PC-9 (cell line): ENCODE measurements at places on chromosomes 3 and 15. TPM values are rescaled to one million over a fixed set of nuclear protein-coding genes. Genes with fewer than 3 reads are reported as not detected.

- DNase-seq = no peak
- H3K27me3 ChIP-seq = no peaks in the 10 kb centered on the region
- H3K4me3 ChIP-seq = no peak overlapping the region
- no peak overlapping the region for H3K27ac ChIP-seq
Measured at GRCh38 chr15:35047528-35047927, 37.6 kb downstream of the NANOGP8 start.

Gene MUC13
- not detected in 2 replicates for total RNA-seq

Gene SPINK8
- not detected in 2 replicates for total RNA-seq

- DNase-seq = no peak
- no peaks in the 10 kb centered on the region for H3K36me3 ChIP-seq
- H3K4me3 ChIP-seq = no peak overlapping the region
- H3K27me3 ChIP-seq = no peaks in the 10 kb centered on the region
Measured at GRCh38 chr3:147554332-147554731, 145.2 kb downstream of the ZIC1 start.

Gene PLA2G4D
- 0.90 and 1.4 TPM in 2 replicates for total RNA-seq

GRCh38 chr15:89441295-89441812, 55.0 kb downstream of the RHCG start:
- no peak overlapping the region for H3K27ac ChIP-seq
- no peaks in the 10 kb centered on the region for H3K36me3 ChIP-seq
- DNase-seq = peak; percentile 16

- no peaks in the 10 kb centered on the region for H3K4me1 ChIP-seq
- no peaks in the 10 kb centered on the region for H3K27me3 ChIP-seq
- H3K27ac ChIP-seq = no peak overlapping the region
- no peak overlapping the region for H3K4me3 ChIP-seq
- no peaks in the 10 kb centered on the region for H3K36me3 ChIP-seq
- DNase-seq = peak; percentile 24
Measured at GRCh38 chr3:159208050-159208449, 406.2 kb downstream of the MFSD1 start.

DNA sequence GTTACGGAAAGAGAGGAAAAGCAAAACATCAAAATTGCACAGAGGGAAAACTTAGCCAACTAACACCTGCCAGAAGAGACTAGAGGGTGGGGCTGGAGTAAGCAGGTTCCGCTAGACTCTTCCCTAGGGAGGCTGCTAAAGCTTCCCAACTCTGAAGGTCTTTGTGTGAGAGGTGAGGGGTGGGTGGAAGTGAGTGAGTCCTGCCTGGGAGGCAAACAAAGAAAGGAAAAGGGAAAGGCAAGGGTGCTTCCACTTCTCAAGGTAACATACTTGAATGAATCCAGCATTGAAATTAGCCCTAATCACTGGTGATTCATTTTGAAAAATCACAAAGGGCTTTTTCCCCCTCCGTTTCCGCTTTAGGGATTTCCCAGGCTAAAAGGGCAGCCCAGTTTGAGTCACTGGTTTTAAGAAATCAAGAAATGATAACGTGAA, 220.5 kb upstream of the ADAMTS9 start:
- H3K4me1 ChIP-seq = peaks cover 13% of the 10 kb centered on the region
- H3K4me3 ChIP-seq = no peak overlapping the region
- peak overlapping the region; percentile 73 for H3K27ac ChIP-seq
- DNase-seq = peak; percentile 57
- no peaks in the 10 kb centered on the region for H3K27me3 ChIP-seq

DNA sequence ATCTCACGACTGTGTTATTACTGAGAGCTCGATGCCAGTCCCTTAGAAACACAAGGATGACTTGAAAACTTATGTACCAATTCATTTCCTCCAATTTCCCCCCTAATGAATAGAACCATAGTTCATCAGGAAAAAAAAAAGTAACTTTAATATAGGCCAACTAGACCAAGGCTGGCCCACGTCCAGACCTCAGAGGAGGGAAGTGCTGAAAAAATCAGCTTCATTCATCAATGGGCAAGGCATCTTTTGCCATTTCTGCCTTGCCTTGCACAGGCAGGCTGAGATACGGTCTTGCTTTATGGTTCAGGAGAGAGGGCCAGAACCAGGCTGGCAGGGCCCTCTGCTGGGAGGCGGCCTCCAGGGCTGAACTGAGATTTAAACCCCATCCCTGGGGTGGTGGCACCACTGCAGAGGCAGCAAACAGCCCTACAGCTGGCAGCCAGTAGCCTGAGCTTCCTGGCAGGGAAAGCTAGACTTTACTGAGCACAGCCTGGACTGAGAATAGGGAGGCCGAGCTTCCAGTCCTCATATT, 104.1 kb upstream of the TNFAIP8L3 start:
- peaks cover 5% of the 10 kb centered on the region; the same call in 1 of the 2 replicates for H3K27me3 ChIP-seq
- no peak overlapping the region for H3K27ac ChIP-seq
- H3K36me3 ChIP-seq = no peaks in the 10 kb centered on the region
- no peak for DNase-seq

Gene NOX5
- total RNA-seq = 0.85 and 1.5 TPM in 2 replicates

- H3K27ac ChIP-seq = no peak overlapping the region
- no peaks in the 10 kb centered on the region for H3K27me3 ChIP-seq
- peaks cover 11% of the 10 kb centered on the region for H3K4me1 ChIP-seq
Measured at GRCh38 chr3:161296814-161297213, 74.5 kb downstream of the SPTSSB start.

DNA sequence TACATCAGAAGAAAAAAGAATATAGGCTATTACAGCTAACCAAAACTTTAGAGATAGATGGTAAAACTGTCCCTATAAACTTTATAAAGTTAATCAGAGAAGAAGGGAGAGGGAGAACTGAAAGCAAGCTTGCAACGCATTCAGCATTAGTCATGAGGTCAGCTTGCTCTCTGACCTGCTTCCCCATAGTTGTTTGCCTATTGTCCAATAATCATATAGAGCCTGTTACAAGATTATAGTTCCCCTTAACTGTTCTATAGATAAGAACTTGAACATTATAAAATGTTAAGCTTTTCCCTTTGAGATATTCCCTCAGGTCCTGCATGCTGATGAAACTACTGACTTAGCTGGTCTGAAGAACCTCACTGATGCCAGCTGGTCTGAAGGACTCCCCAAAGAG, 74.5 kb downstream of the CPNE4 start:
- DNase-seq = no peak
- H3K4me3 ChIP-seq = no peak overlapping the region
- no peaks in the 10 kb centered on the region for H3K36me3 ChIP-seq
- no peaks in the 10 kb centered on the region for H3K27me3 ChIP-seq
- H3K27ac ChIP-seq = peak overlapping the region; percentile 28; the same call in 1 of the 2 replicates
- H3K4me1 ChIP-seq = peaks cover 37% of the 10 kb centered on the region

Gene TRIP4
- 15.5 and 18.1 TPM in 2 replicates for total RNA-seq

GRCh38 chr3:149534671-149535332, 60.3 kb downstream of the TM4SF4 start:
- 0 out of 2 replicates have a peak, but pooled peaks cover 3% of the 10 kb centered on the region for H3K36me3 ChIP-seq
- H3K27ac ChIP-seq = 0 out of 2 replicates have a peak overlapping the region, but pooled peaks have one; percentile 2
- H3K4me1 ChIP-seq = no peaks in the 10 kb centered on the region
- no peaks in the 10 kb centered on the region for H3K27me3 ChIP-seq
- H3K4me3 ChIP-seq = no peak overlapping the region

Gene CYP19A1
- 0.94 TPM in 1 of 2 replicates, not detected in the other for total RNA-seq

Gene NME9
- 1.3 TPM in 1 of 2 replicates, not detected in the other for total RNA-seq

- H3K36me3 ChIP-seq = 0 out of 2 replicates have a peak, but pooled peaks cover 8% of the 10 kb centered on the region
- H3K4me3 ChIP-seq = no peak overlapping the region
- no peak overlapping the region for H3K27ac ChIP-seq
- peaks cover 25% of the 10 kb centered on the region for H3K4me1 ChIP-seq
Measured at GRCh38 chr15:90190606-90191343, 10.4 kb upstream of the SEMA4B start.

GRCh38 chr15:98734466-98735199, 86.3 kb downstream of the IGF1R start:
- H3K27ac ChIP-seq = no peak overlapping the region
- H3K4me3 ChIP-seq = no peak overlapping the region
- no peaks in the 10 kb centered on the region for H3K36me3 ChIP-seq
- H3K27me3 ChIP-seq = no peaks in the 10 kb centered on the region

Gene NRROS
- 2.2 and 3.1 TPM in 2 replicates for total RNA-seq

GRCh38 chr3:125119752-125120378, 64.1 kb upstream of the HEG1 start:
- no peaks in the 10 kb centered on the region for H3K36me3 ChIP-seq
- H3K4me1 ChIP-seq = peaks cover 28% of the 10 kb centered on the region
- no peaks in the 10 kb centered on the region for H3K27me3 ChIP-seq
- no peak for DNase-seq
- H3K4me3 ChIP-seq = no peak overlapping the region
- no peak overlapping the region for H3K27ac ChIP-seq

DNA sequence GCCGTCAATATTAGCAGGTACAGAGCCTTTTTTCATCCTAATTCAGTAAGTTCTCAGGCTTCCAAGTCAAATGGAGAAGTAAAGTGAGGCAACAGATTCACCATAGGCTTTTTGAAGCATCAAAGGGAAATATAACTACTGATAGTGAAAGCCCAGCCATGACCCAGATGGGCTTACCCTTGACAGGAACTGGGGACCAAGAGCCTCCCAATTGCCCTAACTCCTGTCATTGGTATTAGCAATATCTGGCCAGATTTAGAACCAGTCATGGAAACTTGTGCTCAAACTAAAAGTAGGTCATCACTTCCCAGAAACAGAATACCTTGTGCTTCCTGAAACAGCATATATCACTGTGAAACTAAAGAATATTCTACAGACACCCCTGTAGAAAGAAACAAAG, 33.0 kb downstream of the NME9 start:
- no peaks in the 10 kb centered on the region for H3K27me3 ChIP-seq
- DNase-seq = no peak
- H3K4me3 ChIP-seq = no peak overlapping the region
- H3K4me1 ChIP-seq = no peaks in the 10 kb centered on the region

Gene IQGAP1
- 113 and 164 TPM in 2 replicates for total RNA-seq

Gene ABCF3
- 98.8 and 137 TPM in 2 replicates for total RNA-seq

Gene SLC28A1
- 0.70 and 1.2 TPM in 2 replicates for total RNA-seq

GRCh38 chr3:17292556-17292955, 407.8 kb downstream of the PLCL2 start:
- no peaks in the 10 kb centered on the region for H3K27me3 ChIP-seq
- no peak for DNase-seq
- no peaks in the 10 kb centered on the region for H3K36me3 ChIP-seq
- no peak overlapping the region for H3K4me3 ChIP-seq
- H3K4me1 ChIP-seq = no peaks in the 10 kb centered on the region

DNA sequence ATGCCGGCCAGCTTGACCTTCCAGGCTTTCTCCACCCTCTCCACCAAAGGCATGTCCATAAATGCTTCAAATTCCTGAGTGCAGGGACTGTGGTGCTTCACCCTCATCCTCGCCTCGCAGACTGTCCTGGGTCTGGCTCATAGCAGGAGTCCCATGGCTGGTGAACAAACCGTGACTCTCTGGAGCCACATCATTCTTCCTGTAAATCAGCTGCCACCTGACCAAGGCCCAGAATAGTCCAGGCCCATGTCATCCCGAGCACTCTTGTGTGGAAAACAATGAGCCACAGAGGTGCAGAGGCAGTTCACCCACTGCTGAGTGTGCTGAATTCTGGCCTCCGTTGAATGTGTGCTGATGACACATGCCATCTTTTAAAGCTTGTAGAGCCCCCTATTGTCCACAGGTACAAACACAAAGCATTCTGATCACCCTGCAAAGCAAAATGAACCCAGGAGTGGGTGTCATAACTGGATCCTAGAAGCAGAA, 68.6 kb downstream of the ABHD5 start:
- H3K27me3 ChIP-seq = no peaks in the 10 kb centered on the region
- H3K4me3 ChIP-seq = no peak overlapping the region
- H3K4me1 ChIP-seq = peaks cover 36% of the 10 kb centered on the region
- no peak overlapping the region for H3K27ac ChIP-seq

Gene STRIT1
- total RNA-seq = not detected in 2 replicates

- no peaks in the 10 kb centered on the region for H3K4me1 ChIP-seq
- no peak overlapping the region for H3K4me3 ChIP-seq
- no peak overlapping the region for H3K27ac ChIP-seq
- DNase-seq = no peak
- no peaks in the 10 kb centered on the region for H3K27me3 ChIP-seq
Measured at GRCh38 chr3:72080095-72080494, 295.1 kb upstream of the PROK2 start.

Gene SLC9C1
- total RNA-seq = not detected in 2 replicates

DNA sequence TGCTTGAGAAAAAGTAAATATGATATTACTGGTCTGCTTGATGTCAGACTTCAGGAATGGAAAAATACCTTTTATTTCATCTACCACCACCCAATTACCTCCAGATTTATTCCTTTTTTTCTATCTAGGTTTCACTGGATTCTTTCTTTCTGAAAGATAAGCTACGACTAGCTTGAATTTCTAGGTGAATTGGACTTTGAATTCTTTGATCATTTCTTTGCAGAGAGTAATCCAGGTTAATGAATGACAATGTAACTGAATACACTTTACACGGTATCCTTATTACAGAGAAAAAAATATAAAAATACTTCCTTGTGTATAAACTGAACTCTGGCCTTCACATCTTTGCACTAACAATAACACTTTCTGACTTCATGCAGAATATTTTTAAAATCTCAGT, 59.5 kb upstream of the TRPC1 start:
- 0 out of 2 replicates have a peak, but pooled peaks cover 6% of the 10 kb centered on the region for H3K36me3 ChIP-seq
- no peak for DNase-seq
- no peak overlapping the region for H3K27ac ChIP-seq
- H3K4me1 ChIP-seq = no peaks in the 10 kb centered on the region
- no peak overlapping the region for H3K4me3 ChIP-seq

DNA sequence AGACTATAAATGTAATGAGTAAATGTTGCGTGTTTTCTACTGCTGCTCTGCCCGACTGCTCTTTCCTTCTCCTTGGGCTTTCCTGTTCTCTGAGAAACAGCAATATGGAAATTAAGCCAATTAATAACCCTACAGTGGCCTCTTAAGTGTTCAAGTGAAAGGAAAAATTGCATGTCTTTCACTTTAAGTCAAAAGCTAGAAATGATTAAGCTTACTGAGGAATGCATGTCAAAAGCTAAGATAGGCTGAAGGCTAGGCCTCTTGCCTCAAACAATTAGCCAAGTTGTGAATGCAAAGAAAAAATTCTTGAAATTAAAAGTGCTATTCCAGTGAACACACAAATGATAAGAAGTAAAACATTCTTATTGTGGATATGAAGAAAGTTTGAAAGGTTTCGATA, 55.0 kb downstream of the ATP2C1 start:
- H3K27ac ChIP-seq = no peak overlapping the region
- H3K36me3 ChIP-seq = peaks cover 14% of the 10 kb centered on the region; the same call in 1 of the 2 replicates
- H3K4me3 ChIP-seq = no peak overlapping the region
- no peaks in the 10 kb centered on the region for H3K27me3 ChIP-seq
- no peaks in the 10 kb centered on the region for H3K4me1 ChIP-seq

GRCh38 chr3:19799887-19800286, 134.1 kb downstream of the EFHB start:
- no peaks in the 10 kb centered on the region for H3K36me3 ChIP-seq
- H3K4me1 ChIP-seq = no peaks in the 10 kb centered on the region
- H3K27ac ChIP-seq = no peak overlapping the region
- no peak for DNase-seq
- no peak overlapping the region for H3K4me3 ChIP-seq
- H3K27me3 ChIP-seq = no peaks in the 10 kb centered on the region

GRCh38 chr15:34297059-34297458, 40.5 kb downstream of the SLC12A6 start:
- peaks cover 8% of the 10 kb centered on the region; the same call in 1 of the 2 replicates for H3K4me1 ChIP-seq
- no peak overlapping the region for H3K4me3 ChIP-seq
- no peaks in the 10 kb centered on the region for H3K27me3 ChIP-seq
- no peaks in the 10 kb centered on the region for H3K36me3 ChIP-seq
- no peak for DNase-seq
- no peak overlapping the region for H3K27ac ChIP-seq

Gene PAQR9
- not detected in 2 replicates for total RNA-seq
